ENCODE measurements at places on chromosomes 11 and 22.

DNA sequence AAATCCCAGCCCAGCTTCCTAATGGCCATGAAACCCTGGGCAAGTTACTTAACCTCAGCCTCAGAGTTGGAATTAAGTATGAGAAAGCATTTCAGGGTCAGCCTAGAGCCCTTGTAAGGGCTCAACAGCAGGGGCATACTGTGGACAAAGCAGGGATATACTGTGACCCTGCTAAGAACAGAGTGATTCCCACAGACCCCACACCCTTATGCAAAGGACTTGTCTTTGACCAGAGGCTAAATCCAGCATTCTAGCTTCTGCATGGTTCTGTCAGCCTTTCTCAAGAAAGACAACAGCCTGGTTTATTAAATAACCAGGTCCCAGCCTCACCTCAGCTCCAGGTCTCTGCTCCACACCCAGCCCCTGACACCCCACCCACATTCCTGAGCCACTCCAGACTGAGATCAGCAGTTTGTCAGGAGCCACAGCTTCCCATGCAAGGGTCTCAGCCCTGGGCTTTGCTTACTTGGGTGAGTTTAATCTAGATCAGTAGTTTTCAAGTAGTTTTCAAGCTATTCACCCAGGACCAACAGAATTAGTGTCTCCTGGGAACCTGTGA lies 69.2 kb downstream of the GALNT18 start:
- DNase-seq: no peak

GRCh38 chr11:61082931-61083531 lies 19.3 kb upstream of the CD5 start:
- DNase-seq: no peak

DNA sequence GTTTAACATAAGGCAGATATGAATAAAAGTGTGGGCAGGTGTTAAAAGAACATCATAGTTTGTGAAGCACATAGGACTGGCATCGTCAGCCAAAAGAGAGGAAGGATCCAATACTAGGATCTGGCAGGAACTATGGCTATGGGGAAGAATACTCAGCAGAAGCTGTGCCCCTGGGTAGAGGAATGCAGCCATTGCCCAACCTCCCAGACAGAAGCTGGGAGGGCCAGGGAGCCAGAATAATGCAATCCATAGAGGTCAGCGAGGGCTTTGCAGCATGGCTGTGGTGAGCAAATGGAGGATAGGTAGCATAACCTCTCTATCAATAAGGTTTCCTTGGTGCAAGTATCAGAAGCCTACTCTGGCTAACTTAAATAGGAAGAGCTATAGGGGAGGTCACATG lies 11.7 kb upstream of the CSTF3 start:
- no peak for DNase-seq

- DNase-seq: no peak
These were observed 682.6 kb downstream of the KCNA4 start for GRCh38 chr11:29333993-29334775.

DNA sequence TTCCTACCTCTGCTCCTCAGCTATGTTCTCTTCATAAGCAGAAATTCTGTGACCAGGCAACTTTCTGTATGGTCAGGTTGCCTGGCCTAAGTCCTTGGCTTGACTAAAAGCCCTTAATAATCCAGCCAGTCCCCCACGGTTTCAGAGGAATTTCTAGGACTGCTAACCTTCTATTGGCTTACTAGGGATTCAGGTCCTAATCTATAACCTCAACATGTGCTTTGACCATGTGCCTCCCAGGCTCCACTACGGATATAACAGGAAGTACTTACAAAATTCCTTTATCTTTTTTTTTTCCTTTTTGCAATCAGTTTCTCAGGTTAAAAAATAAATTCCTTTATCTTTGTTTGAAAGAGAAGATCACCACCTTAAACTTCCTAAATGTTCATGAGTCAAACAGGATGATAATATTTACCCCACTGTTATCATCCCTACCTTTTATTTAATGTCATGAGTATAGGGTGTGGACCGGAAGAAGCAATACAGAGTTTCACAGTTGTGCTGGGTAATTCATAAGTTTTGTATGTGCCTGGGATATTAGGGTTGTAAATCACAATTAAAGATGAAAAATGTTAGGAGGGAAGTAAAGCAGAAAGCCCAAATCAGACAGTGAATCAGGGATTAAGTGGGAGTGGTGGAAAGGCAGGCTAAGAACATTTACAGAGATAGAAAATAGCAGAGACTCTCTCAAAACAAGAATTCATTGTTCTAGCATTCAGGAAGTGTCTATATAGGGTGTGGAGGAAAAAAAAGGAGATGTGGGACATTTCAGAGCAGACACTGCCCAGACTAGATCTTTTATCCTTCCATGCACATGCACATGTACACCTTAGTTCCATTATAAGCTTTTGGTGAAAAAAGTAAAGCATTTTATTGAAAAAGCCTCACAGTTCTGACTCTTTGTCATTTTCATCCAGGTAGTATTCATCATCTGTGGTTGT lies 10.7 kb upstream of the POGLUT3 start:
- no peak for DNase-seq
